ENCODE measurements at places on chromosomes 11 and 22.
A peak's percentile ranks its signal among the peaks of the same experiment; 100 is the strongest.

DNA sequence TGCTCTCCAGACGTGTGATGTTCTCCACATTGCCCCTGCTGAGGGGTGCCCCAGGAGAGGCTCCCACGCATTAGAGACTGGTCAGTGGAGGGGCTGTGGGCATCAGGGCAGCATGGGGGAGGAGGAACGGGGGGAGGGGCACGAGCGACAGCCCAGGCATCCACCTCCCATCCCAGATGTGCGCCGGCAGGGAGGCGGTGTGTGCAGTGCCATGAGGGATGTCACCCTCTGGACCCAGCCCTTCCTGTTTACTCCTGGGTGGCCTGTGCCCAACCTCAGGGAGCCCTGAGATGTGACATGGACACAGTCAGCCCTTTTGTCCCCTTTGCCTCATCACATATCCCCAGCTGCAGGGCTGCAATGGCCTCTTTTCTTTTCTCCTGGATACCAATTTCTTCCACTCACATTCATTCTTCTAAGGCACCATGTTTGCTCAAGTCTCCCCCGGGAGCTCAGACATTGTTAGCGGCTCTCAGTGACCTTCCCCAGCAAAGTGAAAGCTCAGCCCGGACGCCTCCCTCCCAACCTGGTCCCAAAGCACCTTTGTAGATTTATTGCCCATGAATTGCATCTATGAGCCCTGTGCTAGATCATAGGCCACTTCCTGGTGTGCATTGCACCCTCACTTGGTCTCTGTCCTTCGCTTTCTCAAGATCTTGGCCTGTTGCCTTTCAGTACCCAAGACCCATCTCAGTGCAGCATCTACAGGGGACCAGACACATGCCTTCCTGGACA lies 150.6 kb downstream of the CEP164 start:
- DNase-seq: no peak

- DNase-seq: peak; percentile 34
These were observed 28.4 kb downstream of the CCDC90B start for GRCh38 chr11:83257761-83258168.

GRCh38 chr22:20084547-20085413 lies 4.7 kb downstream of the DGCR8 start:
- no peak for DNase-seq

- DNase-seq: peak; percentile 87
These were observed 89.8 kb upstream of the PARVA start for GRCh38 chr11:12287374-12288211.

DNA sequence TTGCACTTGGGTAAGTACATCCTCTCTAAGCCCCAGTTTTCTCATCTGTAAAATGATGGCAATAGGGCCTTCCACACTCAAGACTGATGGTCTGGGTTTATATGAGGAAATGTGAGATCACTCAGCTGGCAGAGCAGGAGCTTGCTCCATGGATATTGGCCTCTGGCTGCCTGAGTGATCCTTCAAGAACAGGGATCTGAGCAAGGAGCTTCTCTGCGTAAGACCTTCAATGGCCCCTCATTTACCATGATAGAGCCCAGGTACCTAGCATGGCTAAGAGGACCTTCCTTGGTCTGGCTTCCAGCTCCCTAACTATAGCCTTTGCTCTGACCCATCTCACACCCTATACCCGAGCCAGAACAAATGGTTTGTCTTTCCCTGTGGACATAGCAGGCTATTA lies 5.5 kb downstream of the ROBO4 start:
- DNase-seq: no peak

- DNase-seq: no peak
These were observed 91.4 kb downstream of the EFCAB6 start for GRCh38 chr22:43720716-43721115.

- DNase-seq: no peak
These were observed 38.7 kb downstream of the WNT11 start for GRCh38 chr11:76167590-76167989.

- DNase-seq: no peak
These were observed 19.7 kb downstream of the NNMT start for GRCh38 chr11:114315749-114316368.

GRCh38 chr22:36284171-36284571 lies 31.2 kb downstream of the APOL1 start:
- no peak for DNase-seq

- DNase-seq: no peak
These were observed 80.6 kb downstream of the KCNJ1 start for GRCh38 chr11:128786507-128786906.

- DNase-seq: no peak
These were observed 4.8 kb upstream of the CHRNA10 start for GRCh38 chr11:3675971-3676370.

DNA sequence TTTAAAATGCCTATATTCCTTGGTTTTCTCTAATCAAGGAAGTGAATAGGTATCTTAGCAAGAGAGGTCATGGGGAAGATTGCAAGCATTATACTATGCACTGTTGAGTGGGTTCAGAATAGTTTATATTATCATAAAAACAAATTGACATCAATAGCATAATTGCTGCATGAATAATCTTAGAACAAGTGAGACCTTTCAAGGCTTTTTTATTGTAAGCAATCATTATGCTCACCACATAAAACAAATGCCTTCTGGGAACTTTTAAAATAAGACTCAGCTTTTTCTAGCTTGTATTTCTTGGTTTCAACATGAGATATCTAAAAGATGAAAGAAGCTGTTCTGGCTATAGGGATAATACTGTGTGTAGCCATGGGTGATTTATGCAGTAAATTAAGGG lies 135.6 kb upstream of the ZC3H12C start:
- no peak for DNase-seq

- no peak for DNase-seq
These were observed 154.9 kb downstream of the CACNA1I start for GRCh38 chr22:39725351-39726035.

- no peak for DNase-seq
These were observed 8.7 kb downstream of the ACTN3 start for GRCh38 chr11:66555416-66555815.

DNA sequence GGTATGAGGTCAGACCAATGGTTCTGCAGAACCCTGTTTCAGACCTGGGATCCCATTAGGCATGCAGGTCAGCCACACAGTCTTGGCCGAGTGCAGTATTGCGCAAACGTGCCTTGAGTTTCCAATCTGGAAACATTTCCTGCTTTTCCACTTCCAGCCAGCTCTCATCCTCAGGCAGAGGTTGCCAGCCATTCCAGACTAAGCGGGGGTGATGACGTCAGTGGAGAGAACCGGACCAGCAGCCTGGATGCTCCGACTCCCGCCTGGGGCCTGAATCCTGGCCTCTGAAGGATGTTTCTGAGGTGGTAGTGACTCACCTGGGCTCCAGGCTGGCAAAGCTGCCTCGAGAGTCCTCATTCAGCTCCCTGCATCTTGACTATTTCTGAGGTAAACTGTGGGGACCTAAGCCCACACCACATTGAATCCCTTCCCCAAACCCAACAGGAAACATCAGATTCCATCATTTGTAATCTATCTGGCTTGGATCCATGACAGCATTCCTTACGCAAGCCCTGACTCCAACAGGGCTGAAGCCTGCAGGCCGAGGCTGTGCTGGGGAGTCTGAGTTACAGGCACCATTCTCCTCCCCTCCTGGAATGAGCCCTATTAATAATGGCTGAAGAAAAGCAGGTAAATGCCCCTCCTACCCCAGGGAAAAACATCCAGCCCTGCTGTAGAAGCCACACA lies 83.0 kb downstream of the ABTB2 start:
- DNase-seq: peak; percentile 83

Measured in BJ (cell line).